Hematopoietic multipotent progenitor cell treated with erythropoietin and hydrocortisone succinate and interleukin-3 and kit ligand, for 6 days (in vitro differentiated cells): ENCODE measurements at places on chromosomes 5 and 9.

DNA sequence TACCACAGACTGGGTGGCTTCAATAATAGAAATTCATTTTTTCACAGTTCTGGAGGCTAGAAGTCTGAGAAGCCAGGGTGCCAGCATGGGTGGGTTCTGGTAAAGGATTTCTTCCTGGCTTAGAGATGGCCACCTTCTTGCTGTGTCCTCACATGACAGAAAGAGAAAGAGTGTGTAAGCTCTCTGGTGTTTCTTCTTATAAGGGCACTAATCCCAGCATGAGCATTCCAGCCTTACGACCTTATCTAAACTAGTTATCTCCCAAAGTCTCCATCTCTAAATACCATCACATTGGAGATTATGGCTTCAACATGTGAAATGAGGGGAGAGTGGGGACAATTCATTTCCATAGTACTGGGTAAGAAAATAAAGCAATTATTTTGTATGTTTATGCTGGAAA, 226.5 kb upstream of the TUSC1 start:
- DNase-seq = no peak

DNA sequence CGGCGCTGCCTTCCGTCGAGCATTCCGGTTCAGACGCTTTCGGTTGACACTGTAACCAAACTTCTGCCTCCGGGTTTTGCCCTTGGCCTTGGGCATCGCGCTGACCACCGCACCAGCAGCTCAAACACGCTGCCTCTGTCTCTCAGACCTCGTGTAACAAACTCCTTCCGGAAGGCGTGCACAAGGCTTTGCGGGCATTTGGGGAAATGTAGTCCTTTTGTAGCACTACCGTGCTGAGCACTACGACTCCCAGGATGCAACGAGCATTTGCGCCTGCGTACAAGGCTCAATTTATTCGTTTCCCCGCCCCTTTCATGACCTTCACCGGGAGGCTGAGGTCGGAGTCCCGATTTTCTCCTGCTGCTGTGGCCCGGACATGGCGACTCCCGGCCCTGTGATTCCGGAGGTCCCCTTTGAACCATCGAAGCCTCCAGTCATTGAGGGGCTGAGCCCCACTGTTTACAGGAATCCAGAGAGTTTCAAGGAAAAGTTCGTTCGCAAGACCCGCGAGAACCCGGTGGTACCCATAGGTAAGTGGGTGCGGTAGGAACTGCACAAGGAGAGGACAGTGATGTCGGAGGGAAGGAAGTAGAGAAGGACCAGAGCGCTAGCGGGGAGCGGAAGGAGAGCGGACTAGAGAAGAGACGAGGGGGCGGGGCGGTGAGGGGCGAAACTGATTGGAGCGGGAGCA, at the start of the genes HIGD2A and NOP16:
Gene HIGD2A, plus strand, starts transcription at position 308 of the 691 bp plus-strand sequence. Its CDS starts 69 bp downstream, at position 377.
Gene NOP16, minus strand, starts transcription at position 155 of the 691 bp plus-strand sequence. Its CDS starts 59 bp downstream, at position 96.
- DNase-seq = peak; percentile 100

DNA sequence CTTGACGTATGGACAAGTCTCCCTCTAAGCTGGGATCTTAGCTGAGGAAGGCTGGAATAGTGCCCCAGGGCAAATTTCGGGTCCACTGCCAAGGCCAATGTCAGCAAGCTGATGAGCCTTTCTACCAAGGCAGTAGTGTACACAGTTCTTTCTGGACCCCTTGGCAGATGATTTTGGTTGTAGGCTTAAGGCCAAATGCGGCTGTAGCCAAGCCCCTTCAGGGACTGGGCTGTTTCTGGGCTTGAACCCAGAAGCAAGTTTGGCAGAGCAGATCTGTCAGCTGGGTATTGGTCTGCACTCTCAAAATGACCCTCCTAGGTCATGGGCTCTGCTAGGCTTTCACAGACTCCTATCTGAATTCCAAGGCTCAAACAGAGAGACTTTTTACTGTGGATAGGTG, 121.6 kb downstream of the ADAMTSL1 start:
- no peak for DNase-seq

DNA sequence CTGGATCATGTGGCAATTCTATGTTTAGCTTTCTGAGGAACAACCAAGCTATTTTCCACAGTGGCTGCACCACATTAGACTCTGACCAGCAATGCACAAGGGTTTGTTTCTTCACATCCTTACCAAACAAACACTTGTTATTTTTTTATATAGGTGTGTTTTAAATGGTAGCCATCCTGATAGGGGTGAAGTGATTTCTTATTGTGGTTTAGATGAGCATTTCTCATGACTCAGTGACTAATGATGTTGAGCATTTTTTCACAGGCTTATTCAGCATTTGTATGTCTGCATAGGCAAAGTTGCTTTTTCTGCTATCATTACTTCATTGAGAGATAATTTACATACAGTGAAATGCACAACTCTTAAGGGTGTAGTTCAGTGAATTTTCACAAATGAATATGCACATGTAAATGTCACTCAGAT, 36.0 kb downstream of the ANKRD33B start:
- no peak for DNase-seq

DNA sequence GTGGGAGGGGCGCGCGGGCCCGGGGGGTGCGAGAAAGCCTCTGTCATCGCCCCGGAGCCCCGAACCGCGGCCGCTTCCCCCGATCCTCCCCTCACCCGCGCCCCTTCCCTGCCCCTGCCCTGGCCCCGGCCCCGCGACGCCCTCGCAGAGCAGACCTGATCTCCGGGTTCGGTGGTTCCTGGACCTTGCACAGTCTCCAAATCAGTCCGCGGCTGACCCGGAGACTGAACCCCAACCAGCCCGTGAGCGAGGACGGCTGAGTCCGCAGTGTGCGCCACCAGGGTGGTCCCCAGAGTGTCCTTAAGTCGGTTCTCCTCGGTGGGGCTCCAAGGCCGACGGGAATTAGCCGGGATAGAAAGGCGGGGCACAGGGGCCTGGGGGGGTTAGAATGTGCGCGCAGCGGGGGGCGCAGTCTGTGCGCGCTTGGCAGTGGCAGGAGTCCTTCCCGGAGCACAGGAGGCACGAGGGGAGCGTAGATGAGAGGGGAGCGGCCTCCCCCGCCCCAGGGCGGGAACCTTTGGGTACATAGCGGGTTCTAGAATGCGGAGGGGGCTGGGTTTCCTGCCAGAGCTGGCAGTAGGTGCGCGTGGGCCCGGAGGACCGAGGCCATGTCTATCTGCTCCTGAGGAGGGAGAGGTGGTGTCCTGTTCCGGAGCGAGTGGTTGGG, 779 bp downstream of the PKN3 start:
- peak; percentile 69 for DNase-seq

DNA sequence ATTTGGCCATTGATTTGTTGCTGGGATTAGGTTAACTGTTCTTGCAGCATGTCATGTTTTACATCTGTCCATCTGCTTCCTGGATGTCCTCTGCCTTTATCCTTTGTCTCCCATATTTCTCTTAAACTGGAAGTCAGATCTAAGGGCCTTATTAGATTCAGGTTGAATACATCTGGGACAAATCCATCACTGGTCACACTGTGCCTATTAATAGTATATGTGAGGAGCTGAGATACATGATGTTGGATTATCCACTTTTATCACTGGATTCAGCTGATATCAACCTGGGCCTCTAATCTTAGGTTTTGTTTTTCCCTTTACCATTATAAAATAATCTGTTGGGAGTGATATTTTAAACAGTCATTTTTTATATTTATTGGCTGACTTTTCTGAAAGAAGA, 41.8 kb upstream of the ROPN1L start:
- DNase-seq = no peak

GRCh38 chr9:133342069-133342406, 5.9 kb downstream of the MED22 start:
- DNase-seq = no peak

GRCh38 chr5:178672630-178673029, 45.8 kb upstream of the CLK4 start:
- DNase-seq = no peak

DNA sequence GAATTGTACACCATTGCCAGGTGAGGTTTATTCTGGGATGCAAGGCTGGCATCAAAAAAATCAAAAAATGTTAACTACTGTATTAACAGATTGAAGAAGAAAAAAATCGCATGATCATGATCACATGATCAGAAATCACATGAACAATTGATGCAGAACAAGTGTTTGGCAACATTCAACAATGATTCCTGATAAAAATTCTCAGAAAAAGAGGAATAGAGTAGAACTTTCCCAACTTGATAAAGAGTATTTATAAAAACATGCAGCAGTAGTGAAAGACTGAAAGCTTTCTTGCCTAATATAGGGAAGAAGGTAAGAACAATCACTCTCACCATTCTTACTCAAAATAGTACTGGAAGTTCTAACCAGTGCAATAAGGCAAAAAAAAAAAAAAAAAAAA, 16.4 kb downstream of the SLCO4C1 start:
- DNase-seq = peak; percentile 5

GRCh38 chr5:73672132-73672531, 46.1 kb downstream of the ARHGEF28 start:
- DNase-seq = peak; percentile 71

DNA sequence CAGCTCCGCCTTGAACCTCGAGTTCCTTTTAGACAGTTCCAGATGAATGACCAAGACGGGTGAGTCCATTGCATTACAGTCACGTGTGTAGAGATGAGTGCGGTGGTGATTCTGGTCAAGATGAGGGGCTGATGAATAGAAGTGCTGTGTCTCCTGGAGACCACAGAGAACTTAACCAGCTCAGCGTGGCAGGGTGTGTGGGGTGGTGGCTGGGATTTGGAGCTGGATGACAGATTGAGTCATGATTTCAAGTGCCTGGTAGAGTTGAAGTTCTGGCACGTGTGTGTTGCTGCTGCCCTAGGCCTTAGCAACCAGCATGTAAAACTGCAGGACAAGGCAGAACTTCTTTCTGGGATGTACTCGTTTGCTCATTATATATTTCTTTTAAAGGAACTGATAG, 53.3 kb downstream of the PRRC2B start:
- no peak for DNase-seq

DNA sequence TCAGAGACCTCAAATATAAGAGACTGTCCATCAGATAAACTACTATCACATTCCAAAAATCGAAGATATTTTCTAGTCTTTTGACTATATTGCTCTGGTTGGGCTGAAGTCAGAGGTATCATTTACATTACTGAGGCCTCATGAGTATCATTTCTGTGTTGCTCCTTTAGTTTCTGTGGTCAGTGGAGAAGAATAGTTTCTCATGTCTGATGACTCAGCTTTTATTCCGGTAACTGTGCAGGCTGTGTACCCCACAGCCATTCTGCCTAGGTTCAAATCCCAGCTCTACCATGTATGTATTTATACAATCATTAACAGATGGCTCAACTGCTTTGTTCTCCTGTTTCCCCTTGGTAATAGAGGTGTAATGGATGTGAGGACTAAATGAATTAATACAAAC, 179.3 kb downstream of the ALDH1A1 start:
- no peak for DNase-seq

GRCh38 chr9:34331196-34331595, 1.8 kb downstream of the NUDT2 start:
- DNase-seq = peak; percentile 20
